ENCODE measurements at places on chromosomes 2 and 18.

GRCh38 chr2:226380679-226381078 lies 418.9 kb downstream of the IRS1 start:
- DNase-seq: no peak

- no peak for DNase-seq
Measured at GRCh38 chr2:231672617-231673347, 35.5 kb upstream of the PTMA start.

GRCh38 chr2:88471083-88471942 lies 18.8 kb upstream of the FOXI3 start:
- no peak for DNase-seq

GRCh38 chr2:138294451-138294850 lies 207.1 kb upstream of the SPOPL start:
- DNase-seq: no peak

- no peak for DNase-seq
Measured at GRCh38 chr2:181810823-181811695, 80.5 kb upstream of the ITPRID2 start.

DNA sequence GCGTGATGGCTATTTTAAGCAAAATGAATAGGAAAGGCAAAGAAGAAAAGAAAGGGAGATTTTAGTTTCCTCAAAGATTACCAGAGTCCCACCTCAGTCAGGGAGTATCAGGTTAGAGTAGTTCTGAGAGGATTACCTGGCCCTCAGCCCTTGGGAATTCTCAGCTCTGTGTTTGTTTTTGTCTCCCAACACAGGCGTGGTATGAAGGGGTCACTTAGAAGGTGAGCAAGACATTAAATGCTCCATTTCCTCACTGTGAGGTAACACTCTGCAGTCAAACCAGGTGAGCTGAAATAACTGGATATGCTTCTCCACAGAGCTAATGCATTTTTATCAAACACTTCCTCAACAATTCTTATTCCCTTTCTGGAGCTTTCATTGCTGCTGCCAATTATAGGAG lies 232.2 kb downstream of the IKZF2 start:
- no peak for DNase-seq

DNA sequence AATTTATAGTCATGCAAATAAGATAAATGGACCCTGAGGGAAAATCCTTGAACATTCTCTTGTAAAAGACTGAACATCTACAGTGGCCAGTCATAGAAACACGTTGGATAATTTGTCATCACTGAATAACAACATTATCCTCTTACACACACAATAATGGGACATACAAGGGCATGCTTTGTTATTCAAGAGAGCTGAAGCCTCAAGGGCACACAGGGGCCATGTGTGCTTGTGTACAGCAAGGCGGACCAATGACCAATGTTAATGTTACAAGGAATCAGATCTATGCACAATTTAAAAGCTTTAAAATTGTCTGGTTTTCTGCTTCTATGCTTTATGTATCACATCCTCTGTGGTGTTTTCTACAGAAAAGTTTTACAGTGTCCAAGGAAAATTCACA lies 23.7 kb downstream of the COL6A3 start:
- DNase-seq: no peak

DNA sequence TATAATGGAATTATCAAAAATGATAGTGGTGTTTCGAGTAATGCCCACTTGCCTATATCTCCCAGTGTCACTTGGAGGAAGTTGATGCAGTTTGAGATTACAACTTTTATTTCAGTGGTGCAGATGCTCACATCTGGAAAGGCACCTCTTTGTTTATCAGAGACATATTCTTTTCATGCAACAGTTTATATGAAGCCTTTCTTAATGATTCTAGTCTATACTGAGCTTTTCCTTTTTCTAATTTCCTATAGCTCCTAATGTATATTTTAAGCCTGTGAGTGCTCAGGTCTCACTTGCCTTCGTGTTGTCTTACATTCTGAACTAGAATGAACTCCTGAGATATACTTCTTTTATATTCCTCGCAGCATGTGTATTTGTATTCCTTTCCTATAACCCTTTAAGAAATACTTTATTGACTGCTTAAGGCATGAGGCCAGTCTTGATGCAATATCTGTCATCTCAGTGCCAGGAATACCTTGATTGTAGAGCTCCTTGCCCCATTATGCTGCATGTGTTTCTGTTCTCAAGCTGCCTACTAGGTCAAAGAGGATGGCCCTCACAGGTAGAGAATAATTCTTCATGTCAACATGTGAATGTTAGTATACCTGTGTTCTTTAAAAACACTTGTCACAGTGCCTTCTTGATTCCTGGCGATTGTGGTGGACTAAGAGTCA lies 52.6 kb downstream of the VRK2 start:
- no peak for DNase-seq

DNA sequence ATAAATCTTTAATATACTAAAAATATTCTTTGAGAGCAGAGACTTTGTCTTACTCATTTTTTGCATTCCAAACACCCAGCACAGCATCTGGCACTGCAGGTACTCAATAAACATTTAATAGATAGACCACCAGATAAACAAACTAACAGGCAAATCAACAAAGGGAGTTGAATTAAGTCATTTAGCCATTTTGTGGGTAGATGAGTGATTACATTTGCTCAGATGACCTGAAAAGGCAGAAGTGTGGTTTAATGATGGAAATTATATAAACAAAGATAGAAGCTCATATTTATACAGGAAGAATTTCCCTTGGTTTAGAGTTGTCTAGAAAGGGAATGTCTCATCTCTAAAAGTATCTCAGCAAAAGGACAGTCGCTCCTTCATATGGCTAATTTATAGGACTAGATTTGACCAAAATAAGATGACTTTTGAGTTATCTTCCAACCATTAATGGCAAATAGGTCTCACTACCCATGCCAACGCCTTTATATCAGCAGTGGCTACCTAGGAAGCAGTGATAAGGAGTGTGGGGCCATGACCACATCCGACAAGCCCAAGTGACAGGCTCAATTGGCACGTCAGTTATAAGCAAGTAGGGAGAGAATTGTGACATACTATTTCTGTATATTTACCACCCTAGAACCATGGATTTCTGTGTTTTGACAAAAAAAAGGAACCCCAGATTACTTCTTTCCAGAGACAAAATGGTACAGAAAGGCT lies 173.5 kb downstream of the ATAD2B start:
- no peak for DNase-seq

DNA sequence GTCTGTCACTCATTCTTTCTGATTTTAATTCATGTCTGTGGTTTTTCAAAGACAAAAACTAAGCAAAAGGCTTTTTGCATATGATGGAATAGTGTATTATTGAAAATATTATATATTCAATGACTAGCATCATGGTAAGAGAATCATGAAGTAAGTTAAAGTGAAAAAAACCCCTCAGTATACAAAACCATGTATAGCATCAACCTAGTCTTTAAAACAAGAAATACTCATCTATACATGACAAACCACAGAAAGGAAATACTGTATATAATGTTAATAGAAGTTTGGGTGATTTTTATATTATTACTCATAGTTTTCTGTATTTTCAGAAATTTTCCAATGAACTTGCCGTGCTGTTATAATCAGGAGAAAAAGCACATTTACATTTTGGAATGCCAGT lies 38.0 kb upstream of the ODC1 start:
- no peak for DNase-seq

DNA sequence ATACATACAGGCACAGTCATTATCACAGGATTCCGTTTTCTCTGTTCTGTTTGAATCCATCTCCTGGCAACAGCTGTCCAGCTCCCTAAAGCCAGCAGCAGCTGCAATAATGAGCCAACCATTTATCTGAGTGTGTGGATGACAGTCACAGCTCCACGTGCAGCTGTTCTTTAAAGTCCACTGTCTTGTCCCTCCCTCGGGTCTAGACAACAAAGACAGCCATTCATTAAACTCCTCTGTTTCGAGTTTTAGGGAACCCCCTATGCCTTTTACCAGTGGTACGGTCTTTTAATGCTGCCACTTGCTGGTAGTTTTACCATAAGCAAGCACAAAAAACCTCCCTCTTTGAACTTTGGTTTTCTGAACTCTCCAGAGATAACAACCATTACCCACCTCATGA lies 16.0 kb upstream of the MSGN1 start:
- DNase-seq: no peak

- DNase-seq: no peak
Measured at GRCh38 chr2:168798076-168798887, 4.2 kb upstream of the NOSTRIN start.

DNA sequence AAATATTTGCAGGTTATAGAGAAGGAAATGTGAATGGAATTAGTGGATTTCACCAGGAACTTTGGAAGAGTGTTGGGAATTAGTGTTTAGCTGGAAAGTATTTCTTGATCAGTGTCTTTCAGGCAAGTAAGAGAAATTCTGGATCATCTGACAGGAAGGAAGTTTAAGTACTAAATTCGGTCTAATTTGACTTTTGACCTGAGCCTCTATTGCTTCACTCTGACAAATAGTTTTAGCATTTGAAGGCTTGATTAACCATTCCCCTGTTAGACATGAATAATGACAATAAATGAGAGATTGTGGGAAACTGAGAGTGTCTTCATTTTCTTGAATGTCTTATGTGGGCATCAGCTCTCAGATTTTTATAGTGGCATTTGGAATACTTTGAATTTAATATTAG lies 16.0 kb downstream of the CCNT2 start:
- no peak for DNase-seq

GRCh38 chr2:24886691-24887304 lies 33.2 kb downstream of the ADCY3 start:
- no peak for DNase-seq

DNA sequence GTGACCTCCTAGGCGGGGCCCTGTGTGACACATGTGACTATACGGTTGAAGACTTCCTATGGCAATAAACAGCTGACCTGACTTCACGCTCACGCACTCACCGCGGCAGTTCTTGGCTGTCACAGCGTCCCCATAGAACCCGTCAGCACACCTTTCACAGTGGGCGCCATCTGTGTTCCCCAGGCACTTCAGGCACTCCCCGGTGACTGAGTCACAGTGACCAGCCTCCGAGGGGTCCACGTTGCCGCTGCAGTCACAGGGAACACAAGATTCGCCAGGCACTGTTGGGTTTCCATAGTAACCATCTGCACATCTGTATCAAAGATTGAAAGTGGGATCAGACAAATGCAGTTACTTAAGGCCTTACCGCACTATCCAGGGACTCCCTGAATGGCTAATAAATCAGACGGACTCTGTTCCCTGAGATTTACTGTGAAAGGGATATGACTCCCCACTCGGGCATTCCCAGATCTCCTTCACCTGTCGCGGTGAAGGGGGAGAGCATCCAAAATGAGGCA lies 94.5 kb downstream of the LAMA1 start:
- no peak for DNase-seq

DNA sequence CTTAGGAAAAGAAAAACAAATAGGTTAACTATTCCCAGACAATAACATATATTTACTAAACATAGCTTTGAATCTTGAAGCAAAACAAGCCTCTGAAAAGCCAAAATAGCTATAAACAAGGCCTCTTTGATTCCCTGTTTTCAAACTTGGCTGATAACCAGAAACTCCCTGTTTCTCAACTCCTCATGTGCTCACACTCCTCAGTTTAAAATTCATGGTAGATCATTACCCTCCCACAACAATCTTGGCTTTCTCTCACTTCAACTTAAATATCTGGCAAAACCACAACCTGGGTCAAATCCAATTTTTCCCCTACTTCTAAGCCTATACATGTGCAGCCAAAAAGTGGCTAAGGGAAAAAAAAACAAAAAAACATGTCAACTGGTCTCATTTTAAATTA lies 15.6 kb downstream of the SUCLG1 start:
- DNase-seq: no peak

GRCh38 chr2:20615466-20616241 lies 35.2 kb downstream of the HS1BP3 start:
- no peak for DNase-seq

DNA sequence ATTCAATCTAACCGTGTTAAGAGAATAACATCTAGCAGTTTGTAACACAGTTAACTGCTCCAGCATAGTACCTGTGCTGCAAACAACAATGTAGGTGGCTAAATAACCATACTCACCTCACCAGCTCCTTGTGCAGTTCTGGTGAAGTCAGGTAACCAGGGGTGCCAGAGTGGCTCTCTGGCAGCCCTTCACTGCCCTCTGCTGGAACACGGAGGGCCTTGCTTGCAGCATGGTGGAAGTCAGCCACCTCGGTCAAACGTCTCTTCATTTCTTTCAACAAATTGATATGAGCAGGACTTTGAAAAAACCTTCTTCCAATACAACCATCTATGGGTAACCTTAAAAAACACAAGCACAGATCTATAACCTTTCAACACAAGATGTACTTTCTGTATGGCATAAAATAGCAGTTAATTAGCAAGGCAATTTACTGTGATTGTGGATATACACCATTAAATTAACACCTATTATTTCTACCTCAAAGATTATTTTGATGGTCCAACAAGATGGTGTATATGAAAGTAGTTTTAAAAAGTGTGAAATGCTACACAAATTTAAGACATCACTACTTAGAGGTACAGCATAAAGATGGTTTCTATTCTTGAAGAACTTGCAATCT lies 56.6 kb downstream of the EPG5 start:
- no peak for DNase-seq
